ENCODE measurements at places on chromosomes 11 and 22.
A peak's percentile ranks its signal among the peaks of the same experiment; 100 is the strongest.

DNA sequence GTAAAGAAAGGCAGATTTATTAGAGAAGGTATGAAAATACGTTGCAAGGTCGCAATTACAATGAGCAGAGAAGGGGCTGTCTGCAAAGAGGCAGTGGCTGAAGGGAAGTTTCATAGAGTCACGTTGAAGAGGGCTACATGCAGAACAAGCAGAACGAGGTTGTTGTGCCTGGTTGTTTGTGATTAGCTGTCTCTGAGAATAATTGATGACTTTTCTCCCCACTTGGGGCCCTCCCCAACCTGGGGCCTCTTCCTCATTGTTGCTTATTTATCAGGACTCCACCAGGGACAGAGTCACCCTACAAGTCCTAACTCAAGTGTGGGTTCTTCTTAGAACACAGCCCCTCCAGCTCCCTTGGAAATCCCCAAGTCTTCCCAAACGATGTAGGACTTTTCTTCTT is 29.1 kb downstream of the CSF2RB start:
- no peaks in the 10 kb centered on the region for H3K4me1 ChIP-seq
- no peak overlapping the region for H3K27ac ChIP-seq
- no peaks in the 10 kb centered on the region for H3K27me3 ChIP-seq
- no peak overlapping the region for H3K4me3 ChIP-seq
- H3K36me3 ChIP-seq = no peaks in the 10 kb centered on the region
- no peak for DNase-seq

GRCh38 chr11:96736601-96737000 is 346.8 kb downstream of the JRKL start:
- H3K27me3 ChIP-seq = no peaks in the 10 kb centered on the region
- no peak for DNase-seq
- no peaks in the 10 kb centered on the region for H3K36me3 ChIP-seq

DNA sequence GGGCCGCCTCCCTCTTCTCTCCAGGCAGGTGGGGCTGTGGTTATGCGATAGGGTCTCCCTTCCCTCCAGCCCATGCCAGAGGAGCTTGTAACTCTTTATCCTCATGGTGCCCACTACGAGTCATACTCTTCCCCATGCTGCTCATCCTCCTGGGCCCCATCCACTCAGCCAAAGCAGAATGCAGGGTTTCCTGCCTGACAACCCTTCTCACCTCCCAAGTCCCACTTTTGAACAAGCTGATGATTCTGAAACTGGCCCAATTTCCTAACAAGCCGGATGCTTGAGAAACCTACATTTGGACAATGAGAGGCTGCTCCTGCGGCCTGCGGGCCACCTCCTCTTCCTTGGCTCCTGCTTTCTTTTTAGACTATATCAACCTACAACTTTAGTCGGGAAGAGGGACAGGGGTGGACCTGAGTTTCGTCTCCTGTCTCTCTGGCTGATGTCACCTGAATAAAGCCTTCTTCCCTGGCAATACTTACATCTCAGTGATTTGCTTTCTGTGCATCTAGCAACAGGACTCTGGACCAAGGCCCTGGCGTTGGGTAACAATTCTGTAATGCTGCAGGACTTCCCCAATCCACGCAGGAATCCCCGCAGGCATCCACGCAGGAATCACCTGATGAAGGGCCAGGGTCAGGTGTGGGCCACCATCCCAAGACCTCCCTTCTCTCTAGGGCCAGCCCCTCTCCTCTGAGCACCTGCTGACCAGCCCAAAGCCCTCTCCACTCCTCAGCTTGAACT is 1.5 kb upstream of the NDUFS8 start:
- H3K36me3 ChIP-seq = peaks cover 19% of the 10 kb centered on the region
- no peak overlapping the region for H3K27ac ChIP-seq
- no peak for DNase-seq

DNA sequence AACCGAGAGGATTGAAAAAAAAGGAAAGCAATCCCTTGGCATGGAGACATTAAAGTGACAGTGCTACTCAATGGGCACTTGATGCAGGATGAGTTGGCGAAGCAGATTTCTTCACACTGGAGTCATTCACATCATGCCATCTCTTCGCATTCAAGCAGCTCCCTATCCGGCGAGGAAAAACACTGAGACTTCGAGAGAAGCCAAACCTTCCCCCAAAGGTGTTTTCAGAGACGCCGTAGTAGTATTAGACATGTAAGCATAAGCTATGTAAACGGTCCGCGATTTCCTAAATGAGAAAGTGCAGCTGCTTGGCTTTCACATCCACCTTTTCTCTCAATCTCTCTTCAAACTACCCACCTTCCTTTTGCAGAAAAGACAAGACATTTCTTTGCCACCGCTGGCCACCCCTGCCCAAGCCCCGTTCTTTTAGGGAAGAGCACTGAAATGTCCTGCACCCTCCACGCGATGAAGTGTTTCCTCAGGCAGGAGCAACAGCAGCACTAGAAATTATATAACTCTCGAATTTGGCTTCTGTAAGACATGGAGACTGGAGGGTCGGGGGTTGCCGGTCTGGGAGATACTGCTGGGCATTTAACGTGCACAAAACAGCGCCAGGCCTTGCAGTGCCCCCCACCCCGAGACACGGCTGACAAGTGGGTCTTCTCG is at the start of gene DLG2:
TSS of gene DLG2 (minus strand) at position 13 of the 666 bp plus-strand sequence.
- peaks cover 22% of the 10 kb centered on the region for H3K36me3 ChIP-seq
- peak; percentile 15 for DNase-seq
- no peaks in the 10 kb centered on the region for H3K27me3 ChIP-seq

- H3K36me3 ChIP-seq = no peaks in the 10 kb centered on the region
- H3K27me3 ChIP-seq = no peaks in the 10 kb centered on the region
- H3K27ac ChIP-seq = no peak overlapping the region
- no peak overlapping the region for H3K4me3 ChIP-seq
- H3K4me1 ChIP-seq = no peaks in the 10 kb centered on the region
Observed at GRCh38 chr11:97860237-97860636, 1160.5 kb upstream of the CNTN5 start.

- no peaks in the 10 kb centered on the region for H3K36me3 ChIP-seq
- no peak for DNase-seq
- H3K27me3 ChIP-seq = no peaks in the 10 kb centered on the region
- peaks cover 31% of the 10 kb centered on the region for H3K4me1 ChIP-seq
- H3K27ac ChIP-seq = no peak overlapping the region
- H3K4me3 ChIP-seq = no peak overlapping the region
Observed at GRCh38 chr11:117510646-117511045, 183.0 kb downstream of the CEP164 start.

DNA sequence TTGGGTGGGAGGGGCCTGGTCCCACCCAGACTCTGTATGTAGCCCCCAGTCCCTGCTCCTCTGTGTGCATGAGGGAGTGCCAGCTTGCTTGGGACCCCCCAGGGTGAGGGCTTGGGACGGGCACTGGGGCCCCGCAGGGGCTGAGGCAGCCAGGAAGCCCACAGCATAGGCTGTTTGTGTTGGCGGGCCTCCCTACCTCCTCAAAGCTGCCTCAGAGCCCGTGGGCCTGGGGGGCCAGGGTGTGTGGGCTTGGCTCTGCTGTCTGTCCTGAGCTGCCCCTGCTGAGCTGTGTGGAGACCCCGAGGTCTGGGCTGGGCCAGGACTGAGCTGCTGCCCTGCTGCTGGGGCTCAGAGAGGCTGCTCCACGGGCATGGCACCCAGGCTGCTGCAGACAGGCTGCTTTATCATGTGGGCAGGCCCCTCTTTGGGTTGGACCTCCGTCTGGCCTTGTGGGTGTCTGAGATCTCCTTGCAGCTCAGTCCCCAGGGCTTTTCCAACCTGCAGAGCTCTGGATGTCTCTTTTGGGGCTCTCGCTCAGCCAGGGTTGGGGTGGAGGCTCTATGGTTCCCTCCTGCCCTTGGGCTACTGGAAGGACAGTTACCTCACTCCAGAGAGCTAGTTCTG is 3.3 kb downstream of the TSPAN4 start:
- no peak for DNase-seq
- H3K4me3 ChIP-seq = no peak overlapping the region
- no peak overlapping the region for H3K27ac ChIP-seq
- H3K36me3 ChIP-seq = peaks cover 5% of the 10 kb centered on the region

DNA sequence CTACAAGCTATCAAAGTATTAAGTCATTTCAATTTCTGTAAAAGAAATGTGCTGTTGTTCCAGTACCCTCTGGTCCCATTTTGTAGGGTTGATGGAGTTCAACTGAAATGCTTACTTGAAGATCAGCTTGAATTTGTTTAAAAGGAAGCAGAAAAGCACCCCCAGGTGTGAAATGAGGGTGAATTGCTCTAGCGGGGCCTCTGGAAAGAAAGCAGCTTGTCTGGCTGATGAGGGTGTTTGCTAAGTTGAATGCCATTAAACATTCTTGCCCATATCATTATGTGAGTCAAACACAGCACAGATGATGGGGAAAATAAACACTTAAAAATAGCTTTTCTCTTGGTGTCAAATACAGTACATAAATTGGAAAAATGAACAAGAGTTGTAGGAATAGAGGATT is 280.3 kb downstream of the RAB38 start:
- H3K4me3 ChIP-seq = no peak overlapping the region
- no peaks in the 10 kb centered on the region for H3K27me3 ChIP-seq
- H3K4me1 ChIP-seq = peaks cover 3% of the 10 kb centered on the region
- no peak overlapping the region for H3K27ac ChIP-seq
- DNase-seq = no peak

- H3K36me3 ChIP-seq = no peaks in the 10 kb centered on the region
- H3K4me3 ChIP-seq = no peak overlapping the region
- DNase-seq = no peak
- no peak overlapping the region for H3K27ac ChIP-seq
- H3K4me1 ChIP-seq = peaks cover 5% of the 10 kb centered on the region
Observed at GRCh38 chr11:19389787-19390303, 149.1 kb upstream of the E2F8 start.

GRCh38 chr11:70557742-70558485 is 159.6 kb downstream of the CTTN start:
- no peak overlapping the region for H3K27ac ChIP-seq
- peaks cover 25% of the 10 kb centered on the region for H3K4me1 ChIP-seq
- no peaks in the 10 kb centered on the region for H3K36me3 ChIP-seq
- no peak for DNase-seq

GRCh38 chr11:77095551-77096490 is 6.8 kb upstream of the OMP start:
- H3K36me3 ChIP-seq = peaks cover 2% of the 10 kb centered on the region
- H3K4me3 ChIP-seq = no peak overlapping the region
- H3K27me3 ChIP-seq = no peaks in the 10 kb centered on the region

Data from neuronal stem cell (in vitro differentiated cells).